ENCODE measurements at places on chromosomes 13 and 19.

GRCh38 chr13:35848336-35849255 is 282.6 kb downstream of the DCLK1 start:
- DNase-seq = no peak

DNA sequence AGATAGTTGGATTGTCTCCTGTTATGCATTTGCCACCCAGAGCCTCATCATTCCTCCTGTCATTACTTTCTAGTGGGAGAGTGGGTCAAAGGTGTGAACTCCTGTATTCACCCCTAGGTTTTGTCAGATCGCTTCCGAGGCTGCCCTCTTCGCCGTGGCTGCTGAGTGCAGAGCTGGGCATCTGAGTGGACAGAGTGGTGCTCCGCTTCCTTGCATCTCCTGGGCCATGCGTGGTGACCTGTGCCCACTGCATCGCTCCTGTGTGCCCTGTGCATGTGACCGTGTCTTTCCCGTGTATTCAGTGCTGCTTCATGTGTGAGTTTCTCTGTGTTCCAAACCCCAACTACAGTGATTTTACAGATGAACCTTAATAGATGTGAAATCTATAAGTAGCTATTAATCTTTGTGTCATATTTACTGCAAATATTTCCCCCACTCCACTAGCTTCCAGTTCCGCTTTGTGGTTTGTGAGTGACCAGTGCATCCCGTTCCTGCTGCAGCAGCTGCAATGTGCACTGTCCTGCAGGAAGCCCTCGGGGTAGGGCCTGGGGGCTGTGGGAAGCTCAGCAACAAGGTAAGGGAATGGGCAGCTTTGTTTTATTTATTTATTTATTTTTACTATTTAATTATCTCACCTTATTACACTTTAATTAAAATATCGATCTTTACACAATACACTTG is 53.1 kb downstream of the C13orf46 start:
- no peak for DNase-seq

DNA sequence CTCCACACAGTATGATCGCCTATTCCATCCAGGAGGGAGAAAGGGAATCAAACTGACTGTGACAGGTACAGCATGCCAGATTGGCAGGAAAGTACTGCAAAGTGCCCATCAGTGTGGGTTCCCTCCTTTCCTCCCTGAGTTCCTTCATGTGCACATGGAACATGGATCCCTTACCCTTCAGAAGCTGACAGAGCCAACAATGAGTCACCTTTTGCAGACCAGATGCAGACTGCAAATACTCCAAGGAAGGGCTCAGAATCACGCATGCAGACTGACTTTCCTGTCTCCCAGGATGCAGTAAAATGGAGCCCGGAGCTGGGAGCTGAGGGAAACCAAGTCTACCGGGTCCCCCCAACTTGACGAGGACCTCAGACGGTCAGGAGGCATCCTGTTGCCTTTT is 41.8 kb downstream of the SACS start:
- DNase-seq = no peak

DNA sequence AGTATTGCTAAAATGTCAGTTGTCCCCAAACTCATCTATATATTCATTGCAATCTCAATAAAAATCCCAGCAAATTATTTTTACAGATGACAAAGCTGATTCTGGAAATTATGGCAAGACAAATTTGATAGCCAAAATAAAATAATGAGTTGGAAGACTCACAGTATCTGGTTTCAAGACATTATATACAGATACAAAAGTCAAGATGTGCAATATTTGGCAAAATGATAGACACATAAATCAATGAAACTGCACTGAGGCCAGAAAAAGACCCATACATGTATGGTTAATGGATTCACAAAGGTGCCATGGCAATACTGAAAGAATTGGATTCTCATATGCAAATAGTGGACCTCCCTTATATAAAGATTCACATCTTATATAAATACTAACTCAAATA is 24.2 kb downstream of the ZNF45 start:
- no peak for DNase-seq

DNA sequence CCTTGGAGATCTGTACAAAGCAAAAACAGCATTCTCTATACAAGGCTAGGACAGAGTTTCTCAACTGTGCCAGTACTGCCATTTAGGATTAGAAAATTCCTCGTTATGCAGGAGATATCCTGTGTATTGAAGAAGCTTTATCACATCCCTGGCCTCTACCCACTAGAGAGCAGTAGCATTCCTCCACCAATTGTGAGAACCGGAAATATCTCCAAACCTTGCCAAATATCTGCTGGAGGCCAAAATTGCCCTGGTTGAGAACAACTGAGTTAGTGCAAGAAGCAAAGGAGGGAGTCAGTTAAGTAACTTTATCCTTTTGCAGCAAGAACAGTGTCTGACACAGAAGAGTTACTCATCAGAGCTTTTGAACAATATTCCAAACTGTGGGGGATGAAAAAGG is 16.2 kb upstream of the FREM2 start:
- no peak for DNase-seq

DNA sequence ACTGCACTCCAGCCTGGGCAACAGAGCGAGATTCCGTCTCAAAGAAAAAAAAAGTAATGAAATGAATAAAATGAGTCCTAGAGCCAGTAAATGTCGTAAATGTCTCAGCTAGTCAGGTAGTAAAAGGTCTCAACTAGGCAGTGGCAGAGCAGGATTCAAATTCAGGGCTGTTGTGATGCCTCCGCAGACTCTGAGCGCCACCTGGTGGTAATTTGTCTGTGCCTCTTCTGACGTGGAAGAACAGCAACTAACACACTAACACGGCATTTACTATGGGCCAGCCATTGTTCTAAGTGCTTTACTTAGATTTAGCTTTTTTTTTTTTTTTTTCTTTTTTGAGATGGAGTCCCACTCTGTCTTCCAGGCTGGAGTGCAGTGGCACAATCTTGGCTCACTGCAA is 30.2 kb downstream of the CYP2F1 start:
- DNase-seq = peak; percentile 80

DNA sequence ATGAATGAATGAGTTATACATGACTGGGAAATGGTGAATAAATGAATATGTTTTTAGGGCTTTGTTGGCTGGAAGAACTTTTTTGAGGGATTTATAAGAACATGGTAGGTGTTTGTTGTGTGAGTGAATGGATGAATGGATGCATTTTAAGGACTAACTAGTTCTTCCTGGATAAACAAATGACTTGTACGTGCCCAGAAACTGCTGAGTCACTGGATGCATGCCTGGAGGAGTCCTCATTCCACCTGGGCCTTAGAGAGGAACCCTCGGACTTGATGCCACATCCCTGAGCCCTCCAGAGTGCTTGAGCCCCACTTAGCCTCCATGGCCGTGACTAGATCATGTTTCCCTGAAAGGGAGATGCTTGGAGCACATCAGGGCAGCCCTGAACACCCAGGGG is 153.4 kb downstream of the DPF1 start:
- no peak for DNase-seq

DNA sequence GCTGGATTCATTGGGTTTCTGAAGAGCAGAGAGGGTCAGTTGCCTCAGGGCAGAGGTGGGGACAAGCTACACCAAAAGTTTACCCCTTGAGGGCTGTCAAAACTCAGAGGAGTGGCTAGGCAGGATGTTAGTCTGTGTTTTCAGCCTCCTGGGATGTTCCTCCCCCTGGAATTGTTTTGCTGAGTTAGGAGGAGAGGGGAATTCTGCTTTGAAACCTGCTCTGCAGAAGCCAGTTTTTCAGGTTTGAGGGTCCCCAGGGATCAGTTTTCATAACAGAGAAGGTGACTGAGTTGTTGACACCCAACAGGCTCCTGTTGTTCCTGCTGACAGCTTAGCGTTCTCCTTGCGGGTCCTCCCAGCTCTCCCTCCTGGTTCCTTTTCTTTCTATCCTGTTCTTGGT is 121.9 kb upstream of the TMTC4 start:
- DNase-seq = no peak

- DNase-seq = no peak
These were observed 497.2 kb downstream of the DIAPH3 start for GRCh38 chr13:59666504-59666903.

DNA sequence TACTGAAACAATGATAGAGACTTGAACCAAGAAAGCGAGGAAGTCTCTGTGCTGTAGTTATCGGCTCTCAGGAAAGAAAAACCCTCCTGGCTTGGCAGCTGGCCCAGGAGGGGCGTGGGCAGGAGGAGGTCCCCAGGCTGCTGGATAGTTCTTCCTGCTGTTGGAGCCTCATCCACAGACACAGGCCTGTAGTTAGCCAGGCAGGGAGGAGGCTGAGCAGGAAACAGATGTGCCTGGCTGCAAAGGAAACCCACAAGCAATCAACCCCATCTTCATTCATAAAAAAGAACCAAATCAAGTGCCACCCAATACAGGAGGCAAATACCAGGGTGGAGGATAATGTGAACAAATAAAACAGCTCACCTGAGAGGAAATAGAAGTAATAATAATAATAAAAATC is 86.2 kb downstream of the IRS2 start:
- peak; percentile 84 for DNase-seq

- no peak for DNase-seq
These were observed 600.5 kb upstream of the KLHL1 start for GRCh38 chr13:70708775-70709174.

- no peak for DNase-seq
These were observed 11.8 kb upstream of the SDHAF1 start for GRCh38 chr19:35983177-35983576.

DNA sequence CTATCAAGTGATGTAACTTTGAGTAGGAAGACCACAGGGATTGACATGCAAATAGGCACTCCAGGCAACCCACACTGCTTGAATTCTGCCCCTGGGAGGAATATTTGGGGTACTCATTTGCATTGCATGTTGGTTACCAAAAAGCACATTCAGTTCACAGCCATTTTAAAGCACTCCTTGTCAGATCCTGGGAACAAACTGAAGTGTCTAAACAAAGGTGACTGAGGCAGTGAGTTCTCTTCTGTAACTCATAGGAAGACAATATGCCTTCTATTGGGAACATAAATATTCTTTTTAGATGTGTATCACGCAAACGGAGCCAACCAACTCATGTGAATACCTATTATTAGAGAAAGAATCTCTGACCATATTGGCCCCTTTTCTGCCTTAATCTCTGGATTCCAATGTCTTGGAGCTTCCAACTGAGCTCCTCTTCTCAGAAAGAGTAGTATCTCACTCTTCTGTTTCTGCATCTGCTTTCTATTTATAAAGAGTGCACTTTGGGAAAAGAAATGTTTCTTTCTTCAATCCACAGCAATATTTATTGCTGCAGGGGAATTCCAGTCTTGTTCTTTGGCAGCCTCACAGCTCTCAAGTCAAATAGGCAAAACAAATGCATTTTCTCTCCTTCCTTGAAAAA is 125.7 kb upstream of the NBEA start:
- no peak for DNase-seq

- no peak for DNase-seq
These were observed 438 bp downstream of the PRKCSH start for GRCh38 chr19:11435833-11436313.

DNA sequence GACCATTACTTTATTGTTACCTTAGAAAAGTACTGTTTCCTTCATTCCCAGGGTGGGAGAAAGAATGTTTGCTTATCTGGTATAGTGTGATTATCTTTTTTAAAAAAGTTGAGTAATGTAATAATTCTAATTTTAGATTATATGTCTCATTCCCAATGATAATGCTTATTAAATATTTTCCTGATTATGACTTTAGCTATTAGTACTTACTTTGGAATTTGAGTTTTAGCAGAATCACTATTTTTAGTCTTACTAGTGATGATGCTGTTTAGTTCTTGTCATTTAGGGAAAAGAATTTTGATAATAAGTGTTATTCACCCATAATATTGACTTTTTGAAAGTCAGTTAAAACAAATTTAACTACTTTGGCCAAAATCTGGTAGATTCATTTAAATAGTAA is 95.2 kb downstream of the FRY start:
- DNase-seq = no peak

DNA sequence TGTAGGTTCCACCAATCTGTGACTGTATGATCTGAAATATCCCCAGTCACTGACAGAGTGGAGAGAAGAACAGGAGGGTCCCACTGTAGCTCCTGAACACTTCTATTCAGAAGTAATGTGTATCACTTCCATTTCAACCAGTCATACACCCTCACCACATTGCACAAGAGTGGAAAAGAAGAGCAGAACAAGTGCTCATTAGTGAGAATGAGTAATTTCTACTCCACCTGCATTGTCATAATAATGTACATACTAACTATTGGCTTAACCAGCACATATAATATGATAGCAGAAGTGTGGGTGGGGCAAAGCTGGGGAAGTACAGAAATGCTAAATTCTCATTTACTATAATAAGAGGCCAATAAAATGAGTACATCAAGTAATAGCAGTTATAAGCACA is 342.7 kb downstream of the LMO7 start:
- DNase-seq = no peak

- no peak for DNase-seq
These were observed 569.9 kb downstream of the MYO16 start for GRCh38 chr13:109199280-109199679.

DNA sequence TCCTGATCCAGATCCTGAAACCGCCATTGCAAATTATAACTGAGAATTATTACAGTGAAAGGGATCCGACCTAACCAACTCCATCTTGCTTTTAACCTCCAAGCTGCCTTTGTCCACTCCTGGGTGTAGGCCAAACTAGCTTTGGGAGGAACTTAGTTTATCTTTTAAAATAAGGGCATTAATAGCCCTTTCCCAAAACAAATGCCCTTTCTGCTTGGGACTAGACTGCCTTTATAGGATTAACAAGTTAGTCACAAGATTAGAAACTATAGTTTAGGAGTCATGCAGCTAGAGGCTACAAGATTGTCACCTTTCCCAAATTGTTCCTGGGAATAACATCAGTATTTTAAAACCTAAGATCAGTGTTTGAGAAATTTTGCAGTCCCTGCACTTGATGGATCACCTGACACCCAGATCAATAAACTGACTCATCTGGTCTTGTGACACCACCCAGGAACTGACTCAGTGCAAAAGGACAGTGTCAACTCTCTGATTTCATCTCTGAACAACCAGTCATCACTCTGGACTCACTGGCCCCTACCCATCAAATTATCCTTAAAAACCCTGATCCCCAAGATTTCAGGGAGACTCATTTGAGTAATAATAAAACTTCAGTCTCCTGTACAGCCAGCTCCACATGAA is 4.1 kb upstream of the ZNF841 start:
- no peak for DNase-seq

GRCh38 chr13:89951341-89951740 is 1396.1 kb upstream of the MIR17HG start:
- DNase-seq = no peak

DNA sequence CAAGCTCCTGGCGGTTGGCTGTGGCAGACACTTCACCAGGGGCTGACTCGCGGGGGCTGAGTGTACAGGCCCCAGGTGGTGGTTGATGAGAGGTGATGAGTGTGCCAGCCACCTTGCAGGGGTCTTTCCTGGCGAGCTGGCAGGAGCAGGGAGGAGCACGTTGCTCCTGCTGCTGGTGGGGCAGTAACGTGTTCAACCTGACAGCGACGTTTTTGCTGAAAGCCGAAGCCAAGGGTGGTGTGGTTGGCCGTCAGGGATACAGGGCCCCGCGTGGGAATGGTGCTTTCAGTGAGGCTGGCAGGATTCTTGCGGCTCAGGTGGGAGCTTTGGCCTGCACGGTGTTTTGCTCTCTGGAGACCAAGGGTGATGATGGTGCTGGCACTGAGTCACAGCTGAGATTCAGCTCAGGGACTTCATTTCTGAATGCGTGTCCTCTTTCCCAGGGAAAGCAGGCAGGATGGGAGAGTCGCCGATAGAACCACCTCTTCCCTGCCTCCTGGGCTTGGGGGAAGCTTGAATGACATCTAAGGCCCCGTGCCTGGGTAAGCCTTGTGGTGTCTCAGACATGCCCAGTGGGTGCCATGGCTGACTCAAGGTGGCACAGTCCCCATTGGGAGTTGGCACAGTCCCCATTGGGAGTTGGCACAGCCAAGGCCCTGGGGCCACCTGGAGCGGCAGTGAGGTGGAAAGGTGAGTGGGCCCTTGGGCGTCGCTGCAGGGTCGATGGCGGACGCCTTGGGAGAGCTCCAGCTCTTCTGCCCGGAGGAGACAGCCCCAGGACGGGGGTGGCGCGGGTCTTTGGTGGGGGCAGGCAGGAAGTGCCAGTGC is 8.8 kb downstream of the DAZAP1 start:
- no peak for DNase-seq

Measured in left ventricle myocardium superior (tissue), 1 donor.